ENCODE measurements at places on chromosomes 6 and 20. TPM values are rescaled to one million over a fixed set of nuclear protein-coding genes. Genes with fewer than 3 reads are reported as not detected.

- peaks cover 42% of the 10 kb centered on the region for H3K4me1 ChIP-seq
- peak; percentile 79 for DNase-seq
- H3K27me3 ChIP-seq: peaks cover 3% of the 10 kb centered on the region
- H3K36me3 ChIP-seq: peaks cover 5% of the 10 kb centered on the region
These were observed 2.0 kb downstream of the SPAG4 start for GRCh38 chr20:35617397-35618262.

DNA sequence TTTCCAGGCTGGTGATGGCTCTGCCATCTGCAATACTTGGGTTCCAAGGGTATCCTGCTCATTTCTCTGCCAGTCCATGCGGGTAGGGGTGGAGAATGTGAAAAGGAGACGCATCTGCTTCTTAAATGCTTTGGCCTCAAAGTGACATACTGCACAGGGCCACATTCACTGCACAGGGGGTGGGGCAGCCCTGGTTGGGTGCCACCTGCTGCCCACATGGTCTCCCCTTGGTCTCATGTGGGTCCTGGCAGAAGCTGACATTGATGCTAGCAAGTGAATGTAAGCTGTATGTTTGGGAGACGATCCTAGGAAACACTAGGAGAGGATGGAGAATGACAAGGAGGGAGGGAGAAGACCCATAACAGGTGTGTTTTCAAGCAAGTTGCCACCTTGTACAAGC is 140.9 kb downstream of the EDN3 start:
- H3K27me3 ChIP-seq: peaks cover 36% of the 10 kb centered on the region
- H3K27ac ChIP-seq: no peak overlapping the region
- peaks cover 6% of the 10 kb centered on the region for H3K4me1 ChIP-seq
- no peak overlapping the region for H3K4me3 ChIP-seq
- H3K36me3 ChIP-seq: no peaks in the 10 kb centered on the region

The ISM1 gene
- 0.77 TPM for total RNA-seq

The SLC25A27 gene
- total RNA-seq: 0.70 TPM

- H3K27ac ChIP-seq: no peak overlapping the region
- H3K4me1 ChIP-seq: peaks cover 17% of the 10 kb centered on the region
- no peaks in the 10 kb centered on the region for H3K27me3 ChIP-seq
- no peak overlapping the region for H3K4me3 ChIP-seq
- DNase-seq: no peak
These were observed 325.2 kb downstream of the NRN1 start for GRCh38 chr6:5681480-5681879.

- H3K27ac ChIP-seq: no peak overlapping the region
- DNase-seq: no peak
- no peaks in the 10 kb centered on the region for H3K4me1 ChIP-seq
- no peaks in the 10 kb centered on the region for H3K36me3 ChIP-seq
- no peaks in the 10 kb centered on the region for H3K27me3 ChIP-seq
- no peak overlapping the region for H3K4me3 ChIP-seq
These were observed 105.7 kb downstream of the LCA5 start for GRCh38 chr6:79431537-79431933.

The CTSZ gene
- total RNA-seq: 18.4 TPM

GRCh38 chr6:65113581-65113980 is 593.4 kb downstream of the EYS start:
- no peaks in the 10 kb centered on the region for H3K4me1 ChIP-seq
- H3K27ac ChIP-seq: no peak overlapping the region
- H3K27me3 ChIP-seq: no peaks in the 10 kb centered on the region
